ENCODE measurements at places on chromosomes 7 and 10.
A peak's percentile ranks its signal among the peaks of the same experiment; 100 is the strongest.

DNA sequence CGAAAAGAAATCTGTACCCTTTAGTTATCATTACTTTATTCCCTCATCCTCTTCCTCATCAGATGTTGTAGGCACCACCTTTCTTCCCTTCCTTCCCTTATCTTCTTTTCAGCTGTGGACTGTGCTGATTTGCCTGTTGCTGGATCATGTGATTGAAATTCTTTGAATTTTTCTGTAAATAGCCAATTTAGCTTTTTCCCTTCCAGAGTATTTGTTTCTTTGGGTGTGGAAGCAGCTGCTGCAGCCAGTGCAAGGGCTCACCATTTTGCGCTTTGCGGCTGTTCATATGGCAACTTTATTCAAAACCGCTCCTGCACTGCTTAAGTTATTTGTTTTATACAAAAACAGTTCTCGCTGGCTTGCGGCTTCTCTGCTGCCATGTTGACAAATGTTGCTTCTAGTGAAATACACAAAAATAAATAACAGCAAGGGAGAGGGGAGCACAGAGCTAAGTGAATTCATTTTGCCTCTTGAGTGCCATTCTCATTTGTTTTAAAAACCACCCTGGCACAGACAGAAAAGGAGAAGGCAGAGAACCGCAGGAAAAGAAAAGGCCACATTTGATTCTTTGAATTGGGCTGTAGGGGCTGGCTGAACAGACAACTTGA is 151.2 kb downstream of the AUTS2 start:
- DNase-seq: no peak

- DNase-seq: peak; percentile 79
These were observed 447.9 kb upstream of the PFKP start for GRCh38 chr10:2619472-2619871.

DNA sequence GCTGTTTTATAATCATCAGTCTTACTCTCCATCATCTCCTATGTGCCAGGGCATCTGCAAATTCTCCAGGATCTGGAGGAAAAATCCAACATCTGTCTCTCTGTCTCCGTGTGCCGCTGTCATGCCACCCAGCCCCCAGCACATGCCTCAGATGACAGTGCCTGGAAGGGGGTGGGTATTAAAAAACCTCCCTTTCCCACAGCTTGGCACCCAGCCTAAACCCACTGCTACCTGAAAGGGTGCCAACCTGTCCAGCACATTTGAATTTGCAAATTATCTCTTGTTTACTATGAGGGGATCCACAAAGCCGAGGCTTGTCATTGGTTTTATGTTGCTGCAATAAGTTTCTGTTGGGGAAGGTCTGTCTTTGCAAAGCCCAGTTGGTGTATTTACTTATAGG is 73.1 kb downstream of the EMX2 start:
- no peak for DNase-seq

GRCh38 chr7:29871787-29872398 is 65.6 kb downstream of the WIPF3 start:
- no peak for DNase-seq

- DNase-seq: no peak
These were observed 67.3 kb upstream of the IL6 start for GRCh38 chr7:22659741-22660140.

- DNase-seq: no peak
These were observed 1.4 kb upstream of the NKX1-2 start for GRCh38 chr10:124451276-124451675.

DNA sequence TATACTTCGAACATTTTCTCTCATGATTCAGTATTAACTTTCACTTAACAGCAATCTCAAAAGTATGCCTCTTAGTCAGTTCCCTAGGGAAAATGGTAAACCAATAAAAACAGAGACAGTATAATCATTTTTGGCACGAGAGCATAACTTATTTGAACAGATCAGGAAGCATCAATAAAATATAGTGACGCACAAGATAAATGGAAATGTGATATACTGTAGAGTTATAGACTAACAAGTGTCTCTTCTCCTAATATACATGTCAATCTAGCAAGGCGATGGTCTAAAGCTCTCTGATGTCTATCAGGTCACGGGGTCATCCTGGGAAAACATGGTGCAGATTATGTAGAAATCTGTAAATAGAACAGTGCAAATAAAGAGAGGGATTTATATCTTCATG is 131.6 kb downstream of the HGF start:
- no peak for DNase-seq

DNA sequence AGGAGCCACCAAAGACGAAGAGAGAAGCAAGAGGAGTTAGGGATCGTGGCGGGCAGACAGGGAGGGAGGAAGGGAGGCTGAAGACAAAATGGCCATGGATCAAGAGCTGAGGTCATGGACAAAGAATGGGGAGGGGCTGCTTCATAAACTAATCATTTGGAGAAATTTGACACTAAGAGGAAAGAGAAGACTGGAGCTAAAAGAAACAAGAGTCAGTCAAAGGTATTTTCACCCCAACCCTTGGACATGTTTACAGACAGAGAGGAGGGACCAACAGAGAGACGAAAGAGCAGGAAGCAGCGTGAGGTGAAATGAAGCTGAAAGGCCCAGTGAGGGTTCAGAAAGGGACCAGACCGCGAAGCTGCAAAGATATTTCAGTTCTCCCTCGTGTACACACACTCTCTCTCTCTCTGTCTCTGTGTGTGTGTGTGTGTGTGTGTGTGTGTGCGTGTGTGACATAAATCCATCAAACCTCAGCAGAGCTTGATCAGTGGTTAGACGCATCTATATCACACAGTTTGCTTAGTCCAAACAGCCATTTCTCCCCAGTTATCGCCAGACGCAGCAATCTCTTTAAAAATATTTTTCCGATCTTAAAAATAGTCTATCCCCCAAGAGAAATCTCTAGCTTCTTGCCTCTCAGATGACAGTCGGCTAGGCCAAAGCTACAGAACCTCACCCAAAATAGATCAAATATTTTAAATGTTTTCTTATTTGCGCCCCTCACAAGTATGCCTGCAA is 12.5 kb upstream of the CALD1 start:
- no peak for DNase-seq

GRCh38 chr10:47246406-47247147 is 53.4 kb upstream of the GDF10 start:
- DNase-seq: no peak

- no peak for DNase-seq
These were observed 64.4 kb upstream of the ARID5B start for GRCh38 chr10:61836888-61837754.

- no peak for DNase-seq
These were observed 216.4 kb downstream of the CRPPA start for GRCh38 chr7:16204953-16205352.

DNA sequence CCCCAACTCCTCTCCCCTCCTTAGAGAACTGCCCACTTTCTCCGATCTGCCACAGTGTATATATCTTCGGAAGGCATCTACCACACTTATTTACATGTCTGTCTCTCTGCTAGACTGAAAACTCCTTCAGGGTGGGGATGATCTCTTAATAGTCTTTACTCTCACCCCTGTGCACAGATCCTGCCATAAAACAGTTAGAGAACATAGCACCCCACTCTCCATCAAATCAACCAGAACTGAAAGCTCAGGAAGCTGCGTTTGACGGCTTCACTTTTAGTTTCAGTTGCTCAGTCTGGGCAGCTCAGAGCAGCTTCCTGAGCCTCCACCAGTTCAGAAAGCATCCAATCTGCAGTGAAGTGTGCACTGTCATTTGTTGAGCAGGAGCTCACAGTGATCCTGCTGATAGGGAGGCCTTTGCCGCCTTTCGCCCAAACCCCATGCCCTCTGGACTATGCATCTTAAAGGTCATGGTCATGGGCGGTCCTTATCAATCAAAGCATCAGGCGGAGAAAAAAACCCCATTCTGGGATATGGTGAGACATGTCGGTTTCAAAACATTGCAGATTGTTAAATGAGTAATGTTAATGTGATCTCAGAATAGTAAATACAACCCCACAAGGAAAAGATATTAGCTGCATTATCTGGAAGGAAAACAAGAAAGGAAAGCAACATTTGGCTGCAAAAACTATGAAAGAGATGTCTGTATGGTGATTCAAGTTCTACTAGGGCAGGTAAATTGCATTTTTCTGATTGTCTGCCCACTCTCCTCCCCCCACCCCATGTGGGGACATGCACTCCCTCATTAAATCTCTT is 167.1 kb upstream of the ADO start:
- DNase-seq: no peak

- no peak for DNase-seq
These were observed 73.3 kb downstream of the PRPF18 start for GRCh38 chr10:13659887-13660550.

DNA sequence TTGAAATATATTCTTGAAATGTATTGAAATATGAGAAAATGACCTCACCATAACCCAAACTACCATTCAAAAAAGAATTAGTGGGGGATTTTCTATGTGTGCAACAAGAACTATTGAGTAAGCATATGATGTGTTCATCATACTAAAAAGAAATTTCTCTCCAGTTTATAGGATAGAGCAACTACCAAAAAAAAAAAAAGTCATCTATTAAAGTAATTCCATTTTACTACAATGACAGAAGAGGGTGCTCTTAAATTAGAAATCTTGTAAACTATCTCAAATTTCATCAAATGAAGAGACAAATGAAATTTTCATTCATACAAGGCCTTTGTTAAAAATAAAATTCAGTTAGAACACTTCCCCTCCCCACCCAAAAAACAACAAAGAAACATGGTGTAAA is 195.4 kb upstream of the PLXDC2 start:
- no peak for DNase-seq

- no peak for DNase-seq
These were observed 1.8 kb downstream of the GNAI1 start for GRCh38 chr7:80136261-80137055.

- no peak for DNase-seq
These were observed 51.5 kb downstream of the CCNY start for GRCh38 chr10:35387768-35388167.

DNA sequence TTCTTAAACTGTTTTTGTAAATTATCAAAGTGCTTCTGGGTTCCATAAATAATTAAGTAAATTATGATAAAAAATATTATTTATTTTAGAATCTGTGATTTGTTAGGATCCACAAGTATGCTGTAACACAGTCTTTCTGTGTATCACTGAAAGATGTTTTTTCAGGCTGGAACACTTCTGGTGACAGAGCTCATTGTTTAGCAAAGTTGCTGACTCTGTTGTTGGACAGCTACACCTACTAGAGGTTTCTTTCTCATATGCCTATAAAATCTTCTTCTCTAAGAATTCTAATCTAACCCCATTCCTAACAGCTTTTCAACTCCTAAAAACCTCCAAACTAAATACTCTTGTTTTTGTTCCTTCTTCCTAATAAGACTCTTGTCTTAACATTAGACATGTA is 176.8 kb downstream of the THSD7A start:
- no peak for DNase-seq

- no peak for DNase-seq
These were observed 350.8 kb downstream of the KCNMA1 start for GRCh38 chr10:77286531-77287508.

- no peak for DNase-seq
These were observed 115.9 kb upstream of the ARID5B start for GRCh38 chr10:61785473-61786105.

DNA sequence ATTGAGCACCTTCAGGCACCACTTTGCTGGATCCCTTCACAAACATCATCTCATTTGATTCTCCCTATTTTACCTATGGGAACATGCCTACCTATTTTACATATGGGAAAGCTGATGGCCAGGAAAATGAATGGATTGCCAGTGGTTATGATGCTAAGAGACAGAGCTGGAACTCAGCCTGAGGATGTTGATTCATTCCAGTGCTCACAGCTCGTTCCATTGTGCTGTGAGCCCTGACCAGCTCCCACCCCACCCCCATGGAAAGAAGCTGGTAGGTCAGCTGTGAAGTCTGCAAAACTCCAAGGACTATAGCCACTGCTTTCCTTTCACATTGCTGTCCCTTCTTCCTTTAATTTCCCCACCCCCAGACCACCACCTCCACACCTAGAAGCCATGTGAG is 9.6 kb downstream of the UBTD1 start:
- DNase-seq: no peak

DNA sequence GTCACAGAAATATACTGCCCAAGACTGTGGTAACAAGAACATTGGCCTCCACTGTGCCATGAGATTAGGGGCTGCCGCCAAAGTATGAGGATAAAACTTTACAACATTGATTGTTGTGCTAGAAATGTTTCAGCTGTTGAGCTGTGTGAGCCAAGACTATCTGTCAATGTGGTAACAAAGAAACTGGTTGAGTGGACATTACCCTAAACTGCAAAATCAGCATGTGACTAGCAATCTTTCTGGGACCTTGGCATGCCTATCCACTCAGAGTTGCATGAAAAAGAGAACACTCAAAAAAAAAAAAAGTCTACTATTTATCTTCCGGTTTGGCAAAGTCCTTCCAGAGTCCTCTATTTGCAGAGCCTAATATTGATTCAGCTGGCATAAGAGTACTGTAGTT is 605.6 kb upstream of the CNTNAP2 start:
- DNase-seq: no peak

DNA sequence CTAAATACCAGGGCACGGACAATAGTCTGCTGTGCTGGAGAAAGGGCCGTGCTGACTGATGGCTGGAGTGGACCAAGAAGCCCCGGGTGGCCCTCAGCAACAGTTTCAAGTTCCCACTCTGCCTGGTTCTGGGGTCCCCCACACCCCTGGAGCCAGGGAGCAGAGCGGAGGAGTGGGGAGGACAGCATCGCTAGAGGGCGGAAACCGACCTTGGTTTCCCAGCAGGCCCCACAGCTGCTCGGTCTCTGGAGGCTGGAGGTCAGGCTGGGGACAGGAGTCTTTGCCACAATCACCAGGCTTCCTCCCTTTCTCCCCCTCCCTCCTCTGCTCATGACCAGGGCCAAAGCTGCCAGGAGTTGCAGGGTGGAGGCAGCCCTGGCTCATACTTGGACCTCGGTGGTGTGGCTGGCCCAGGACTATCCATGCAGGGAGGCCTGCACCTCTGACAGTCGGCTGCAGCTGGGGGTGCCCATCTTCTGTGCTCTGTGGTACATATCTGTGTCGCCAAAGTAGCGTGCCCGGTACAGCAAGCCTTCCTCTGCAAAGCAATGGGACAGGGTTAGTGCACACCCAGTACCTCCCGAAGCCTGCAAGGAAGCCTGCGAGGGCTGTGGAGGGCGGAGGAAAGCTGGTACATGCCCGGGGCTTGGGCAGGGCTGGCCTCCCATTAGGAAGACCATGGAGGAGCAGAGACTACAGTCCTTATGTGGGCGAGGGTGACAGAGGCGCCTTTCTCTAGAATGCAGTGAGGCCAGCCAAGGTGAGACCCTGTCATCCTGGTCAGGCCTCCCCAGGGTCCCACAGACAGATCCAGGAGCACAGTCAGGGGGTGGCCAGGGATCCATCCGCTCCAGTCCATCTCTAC is 19.1 kb downstream of the DNAJB12 start:
- DNase-seq: no peak

- DNase-seq: no peak
These were observed 24.2 kb downstream of the PWWP2B start for GRCh38 chr10:132420981-132421846.

GRCh38 chr7:88670536-88670935 is 89.0 kb upstream of the ZNF804B start:
- DNase-seq: no peak

GRCh38 chr10:78914502-78915189 is 154.1 kb upstream of the ZMIZ1 start:
- no peak for DNase-seq

- no peak for DNase-seq
These were observed 14.5 kb downstream of the OR2A14 start for GRCh38 chr7:144137501-144137900.

Data from NCI-H1436 treated with DMSO at 0.1 percent for 48 hours (cell line).